SJSA1 (cell line): ENCODE measurements at places on chromosomes 2 and 18. TPM values are rescaled to one million over a fixed set of nuclear protein-coding genes. Genes with fewer than 3 reads are reported as not detected.

- no peaks in the 10 kb centered on the region for H3K4me1 ChIP-seq
- no peak overlapping the region for H3K4me3 ChIP-seq
- no peak for DNase-seq
- no peak overlapping the region for H3K27ac ChIP-seq
These were observed 22.7 kb upstream of the ZBTB14 start for GRCh38 chr18:5318061-5318700.

DNA sequence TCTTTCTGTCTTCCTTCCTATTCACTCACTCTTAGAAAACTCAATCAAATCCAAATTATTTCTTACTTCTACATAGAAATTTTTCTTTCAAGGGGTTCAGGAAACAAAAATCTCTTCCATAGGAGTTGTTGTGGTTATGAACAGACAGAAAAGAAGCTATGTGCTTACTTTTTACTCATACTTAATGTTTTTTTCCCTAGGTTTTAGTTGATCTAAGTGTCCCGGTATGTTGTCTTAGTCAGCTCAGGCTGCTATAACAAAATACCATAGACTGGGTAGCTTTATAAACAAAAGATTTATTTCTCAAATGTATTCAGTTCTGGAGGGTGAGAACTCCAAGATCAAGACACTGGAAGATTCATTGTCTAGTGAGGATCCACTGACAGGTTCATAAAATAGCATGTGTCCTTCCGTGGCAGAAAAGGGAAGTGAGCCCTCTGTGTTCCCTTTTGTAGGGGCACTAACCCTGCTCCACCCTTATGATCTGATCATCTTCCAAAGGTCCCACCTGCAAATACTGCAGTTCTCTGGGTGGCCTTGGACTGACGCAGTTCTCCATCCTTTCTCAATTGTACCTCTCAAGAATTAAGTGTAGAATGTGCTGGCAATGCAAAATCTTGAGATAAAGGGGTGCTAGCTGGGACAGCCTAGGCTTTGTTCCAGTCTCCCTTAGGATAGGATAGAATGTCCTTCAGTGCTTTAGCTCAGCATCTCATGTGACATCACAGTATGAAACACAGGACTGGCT, 14.4 kb upstream of the VRK2 start:
- no peak overlapping the region for H3K27ac ChIP-seq
- no peaks in the 10 kb centered on the region for H3K36me3 ChIP-seq
- peaks cover 3% of the 10 kb centered on the region; the same call in 1 of the 2 replicates for H3K4me1 ChIP-seq
- DNase-seq: no peak
- H3K27me3 ChIP-seq: no peaks in the 10 kb centered on the region
- no peak overlapping the region for H3K4me3 ChIP-seq

DSEL gene
- total RNA-seq: 5.7 and 11.0 TPM in 2 replicates

- H3K4me1 ChIP-seq: no peaks in the 10 kb centered on the region
- DNase-seq: no peak
- H3K27ac ChIP-seq: no peak overlapping the region
- 0 out of 2 replicates have a peak, but pooled peaks cover 4% of the 10 kb centered on the region for H3K27me3 ChIP-seq
These were observed 7.9 kb upstream of the INPP4A start for GRCh38 chr2:98436734-98437133.

DNA sequence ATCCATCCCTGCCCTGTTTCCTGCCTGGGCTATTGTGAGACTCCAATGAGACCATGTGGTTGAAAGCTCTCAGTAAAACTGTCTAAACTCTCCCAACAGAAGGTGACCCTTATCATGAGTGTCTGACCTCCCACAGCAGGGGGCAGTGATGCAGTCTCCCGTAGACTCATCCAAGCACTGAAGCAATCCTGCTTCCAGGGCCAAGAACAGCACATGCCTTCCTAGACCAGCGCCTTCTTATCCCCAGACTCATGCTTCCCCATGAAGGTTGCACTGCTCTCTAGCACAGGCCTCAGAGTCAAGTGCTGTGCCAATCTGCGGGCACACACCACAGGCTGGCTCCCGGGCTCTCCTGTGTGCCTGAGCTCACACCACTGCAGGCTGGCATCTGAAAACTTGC, 112.3 kb downstream of the TNS1 start:
- no peak for DNase-seq
- peaks cover 54% of the 10 kb centered on the region for H3K36me3 ChIP-seq
- no peak overlapping the region for H3K27ac ChIP-seq
- H3K27me3 ChIP-seq: no peaks in the 10 kb centered on the region
- H3K4me1 ChIP-seq: no peaks in the 10 kb centered on the region
- H3K4me3 ChIP-seq: no peak overlapping the region

- no peaks in the 10 kb centered on the region for H3K36me3 ChIP-seq
- H3K4me3 ChIP-seq: no peak overlapping the region
- DNase-seq: no peak
- H3K4me1 ChIP-seq: no peaks in the 10 kb centered on the region; the same call in 1 of the 2 replicates
- H3K27me3 ChIP-seq: no peaks in the 10 kb centered on the region
These were observed 19.2 kb upstream of the GALNT5 start for GRCh38 chr2:157238296-157238695.

PDE1A gene
- not detected in 2 replicates for total RNA-seq

DNA sequence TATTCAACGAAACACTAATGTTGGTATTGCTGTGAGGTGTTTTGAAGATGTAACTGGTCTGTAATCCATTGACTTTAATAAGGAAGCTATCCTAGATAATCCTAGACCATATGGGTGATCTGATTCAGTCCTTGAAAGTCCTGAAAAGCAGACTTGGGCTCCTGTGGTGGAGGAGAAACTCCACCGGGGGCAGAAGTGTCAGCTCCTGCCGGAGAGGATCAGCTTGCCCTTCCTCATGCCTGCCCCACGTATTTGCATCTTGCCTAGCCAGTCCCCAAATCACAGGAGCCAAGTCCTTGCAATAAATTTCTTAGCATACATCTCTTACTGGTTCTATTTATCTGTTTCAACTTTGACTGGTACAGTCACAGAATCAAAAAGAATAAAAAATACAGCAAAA, 144.2 kb upstream of the DLGAP1 start:
- H3K4me1 ChIP-seq: no peaks in the 10 kb centered on the region
- no peak for DNase-seq
- no peaks in the 10 kb centered on the region; the same call in 1 of the 2 replicates for H3K27me3 ChIP-seq
- no peaks in the 10 kb centered on the region for H3K36me3 ChIP-seq
- H3K4me3 ChIP-seq: no peak overlapping the region

- no peaks in the 10 kb centered on the region for H3K4me1 ChIP-seq
- DNase-seq: no peak
- H3K4me3 ChIP-seq: no peak overlapping the region
- no peaks in the 10 kb centered on the region for H3K27me3 ChIP-seq
- no peaks in the 10 kb centered on the region for H3K36me3 ChIP-seq
These were observed 143.0 kb downstream of the TSN start for GRCh38 chr2:121898483-121898882.

PSMA8 gene
- total RNA-seq: not detected in 2 replicates

- H3K27me3 ChIP-seq: no peaks in the 10 kb centered on the region
- no peak overlapping the region for H3K27ac ChIP-seq
- no peak overlapping the region for H3K4me3 ChIP-seq
These were observed 841.6 kb upstream of the SLC39A10 start for GRCh38 chr2:194815475-194815874.

- no peak overlapping the region for H3K4me3 ChIP-seq
- H3K36me3 ChIP-seq: peaks cover 16% of the 10 kb centered on the region
- no peaks in the 10 kb centered on the region for H3K27me3 ChIP-seq
- DNase-seq: no peak
These were observed 5.9 kb downstream of the RNF103 start for GRCh38 chr2:86617738-86618137.

BCL2L11 gene
- total RNA-seq: 2.0 and 4.8 TPM in 2 replicates

GRCh38 chr2:176729706-176730569, 460.7 kb downstream of the MTX2 start:
- H3K27ac ChIP-seq: no peak overlapping the region
- no peak for DNase-seq
- H3K4me3 ChIP-seq: no peak overlapping the region
- H3K27me3 ChIP-seq: peaks cover 12% of the 10 kb centered on the region
- no peaks in the 10 kb centered on the region for H3K4me1 ChIP-seq
- H3K36me3 ChIP-seq: no peaks in the 10 kb centered on the region

ANKRD62 gene
- total RNA-seq: not detected in 2 replicates

TUBB8B gene
- 1.1 and 3.9 TPM in 2 replicates for total RNA-seq

- H3K27ac ChIP-seq: no peak overlapping the region
- H3K4me3 ChIP-seq: no peak overlapping the region
- no peak for DNase-seq
- H3K27me3 ChIP-seq: no peaks in the 10 kb centered on the region
These were observed 53.6 kb downstream of the STRN start for GRCh38 chr2:36912695-36913094.

- no peaks in the 10 kb centered on the region for H3K36me3 ChIP-seq
- no peaks in the 10 kb centered on the region for H3K27me3 ChIP-seq
- no peak overlapping the region for H3K27ac ChIP-seq
- no peak for DNase-seq
- peaks cover 7% of the 10 kb centered on the region for H3K4me1 ChIP-seq
- H3K4me3 ChIP-seq: no peak overlapping the region
These were observed 669.6 kb upstream of the VRK2 start for GRCh38 chr2:57376985-57377384.

- no peak overlapping the region for H3K4me3 ChIP-seq
- peak; percentile 53 for DNase-seq
- peaks cover 36% of the 10 kb centered on the region for H3K36me3 ChIP-seq
- H3K4me1 ChIP-seq: peaks cover 41% of the 10 kb centered on the region
- H3K27ac ChIP-seq: peak overlapping the region; percentile 84
These were observed 15.1 kb downstream of the CLIP4 start for GRCh38 chr2:29130295-29130694.

DNA sequence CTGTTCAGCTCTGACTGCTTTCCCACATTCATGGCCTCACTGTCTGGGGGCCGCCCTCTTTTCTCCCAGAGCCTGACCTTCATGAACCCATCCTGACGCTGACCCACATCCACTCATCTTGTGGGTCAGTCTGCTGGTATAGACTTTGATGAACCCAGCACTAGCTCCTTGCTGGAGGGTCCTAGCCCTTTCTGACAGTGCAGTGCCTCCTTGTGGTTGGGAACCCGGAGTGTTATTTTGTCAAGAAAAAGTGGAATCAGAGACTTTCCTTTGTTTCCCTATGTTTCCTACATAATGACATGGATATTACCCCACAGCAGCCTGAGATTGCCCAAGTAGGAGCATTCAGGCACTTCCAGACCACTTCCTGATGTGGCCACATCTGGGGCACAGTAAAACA, 19.3 kb upstream of the OSR1 start:
- H3K4me1 ChIP-seq: no peaks in the 10 kb centered on the region
- H3K4me3 ChIP-seq: no peak overlapping the region
- H3K27ac ChIP-seq: no peak overlapping the region
- no peaks in the 10 kb centered on the region for H3K36me3 ChIP-seq
